ENCODE measurements at places on chromosomes 6 and 20. TPM values are rescaled to one million over a fixed set of nuclear protein-coding genes. Genes with fewer than 3 reads are reported as not detected.

Gene SCRT2
- total RNA-seq = not detected

Gene SLC17A3
- 0.38 TPM for total RNA-seq

Gene SRSF12
- not detected for total RNA-seq

Gene RAET1E
- not detected for total RNA-seq

Gene GABRR1
- not detected for total RNA-seq

Gene SLC52A3
- not detected for total RNA-seq

Gene MPIG6B
- total RNA-seq = 2.6 TPM

Gene NFYA
- total RNA-seq = 40.7 TPM

Gene SEL1L2
- total RNA-seq = not detected

Gene MLN
- total RNA-seq = not detected

Gene SIRPB1
- total RNA-seq = 4.8 TPM
